ENCODE measurements at places on chromosomes 3 and 15. TPM values are rescaled to one million over a fixed set of nuclear protein-coding genes. Genes with fewer than 3 reads are reported as not detected.

RBPMS2 gene
- polyA plus RNA-seq: 6.5 TPM

SAMMSON gene
- polyA plus RNA-seq: not detected

CPN2 gene
- not detected for polyA plus RNA-seq

SCAANT1 gene
- polyA plus RNA-seq: not detected

RLBP1 gene
- polyA plus RNA-seq: not detected

UROC1 gene
- not detected for polyA plus RNA-seq

DNA sequence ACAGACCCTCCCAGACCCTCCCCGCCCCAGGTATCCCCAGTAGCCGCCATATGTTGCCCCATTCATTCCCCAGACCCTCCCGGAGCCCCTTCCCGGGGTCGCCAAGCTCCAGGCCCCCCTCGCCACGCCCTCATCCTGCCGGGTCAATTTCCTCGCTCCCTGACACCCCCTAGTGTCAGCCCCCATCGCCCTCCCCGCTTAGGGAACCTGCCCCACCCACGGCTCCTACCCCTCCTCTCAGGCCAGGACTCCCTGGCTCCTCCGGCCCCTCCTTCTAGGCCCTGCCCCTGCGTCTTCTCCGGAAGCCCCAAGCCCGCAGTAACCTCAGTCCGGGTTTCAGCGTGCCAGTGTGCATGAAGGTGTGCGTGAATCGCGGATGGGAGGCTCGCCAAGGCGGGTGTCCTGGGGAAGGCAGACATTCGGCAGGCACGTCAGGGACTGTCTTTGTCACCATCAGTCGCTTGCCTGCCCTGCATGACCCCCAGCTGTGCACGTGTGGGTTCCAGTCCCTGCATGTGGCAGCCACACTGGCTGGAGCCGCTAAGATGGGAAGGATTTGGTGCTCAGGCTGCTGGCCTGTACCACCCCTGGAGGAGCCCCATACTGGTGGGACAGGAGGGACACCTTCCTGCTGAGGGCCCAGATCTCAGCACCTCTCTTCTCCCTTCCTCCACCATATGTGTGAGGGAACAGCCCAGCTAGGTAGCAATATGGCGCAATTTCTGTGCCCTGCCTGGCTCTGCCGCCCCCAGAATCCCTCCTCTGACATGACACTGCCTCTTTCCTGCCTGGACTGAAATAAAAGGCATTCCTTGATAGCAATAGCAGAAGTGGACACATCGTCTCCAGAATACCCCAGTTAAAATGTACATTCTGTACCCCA lies 693 bp downstream of the DISP2 start:
- DNase-seq: peak; percentile 76

DNA sequence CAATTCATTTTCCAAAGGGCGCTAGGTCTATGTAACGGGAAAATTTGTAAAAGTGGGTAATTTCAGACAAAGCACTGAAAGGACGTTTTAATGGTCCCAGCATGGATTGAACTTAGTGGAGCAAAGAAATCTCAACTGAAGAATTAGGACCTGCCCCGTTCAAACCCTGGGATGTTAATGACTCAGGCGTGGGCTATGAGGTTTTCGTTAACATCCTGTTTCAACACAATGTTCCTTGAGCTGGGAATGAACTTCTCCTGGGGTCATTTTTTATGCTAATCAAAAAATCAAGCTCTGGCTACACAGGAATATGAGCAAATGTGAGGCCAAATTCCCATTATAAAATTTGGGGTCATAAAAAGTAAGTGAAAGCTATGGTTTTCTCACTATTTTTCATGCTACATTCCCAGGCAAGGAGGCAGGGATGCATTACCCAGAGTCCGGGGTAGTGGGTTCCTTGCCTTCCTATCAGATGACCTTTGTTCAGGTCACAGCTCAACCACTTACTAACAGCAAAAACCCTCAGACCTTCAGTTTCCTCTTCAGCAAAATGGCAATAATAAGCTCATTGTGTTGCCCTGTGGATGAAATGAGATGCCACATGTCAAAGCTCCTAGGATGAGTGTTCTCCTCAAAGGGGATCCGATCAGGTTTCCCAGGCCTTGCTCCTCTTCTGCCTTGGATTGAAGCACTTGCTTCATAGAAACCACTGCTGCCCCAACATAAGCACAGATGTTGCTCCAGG lies 271.4 kb downstream of the ARRDC4 start:
- no peak for DNase-seq

- DNase-seq: no peak
Measured at GRCh38 chr15:100033140-100033857, 300.1 kb upstream of the LYSMD4 start.

GRCh38 chr3:194150252-194150934 lies 14.4 kb downstream of the HES1 start:
- DNase-seq: no peak

GRCh38 chr3:168416446-168416845 lies 320.7 kb upstream of the GOLIM4 start:
- DNase-seq: no peak

GRCh38 chr15:80878867-80879250 lies 99.7 kb downstream of the CEMIP start:
- DNase-seq: no peak

- DNase-seq: no peak
Measured at GRCh38 chr3:5144316-5144994, 22.4 kb downstream of the ARL8B start.

DNA sequence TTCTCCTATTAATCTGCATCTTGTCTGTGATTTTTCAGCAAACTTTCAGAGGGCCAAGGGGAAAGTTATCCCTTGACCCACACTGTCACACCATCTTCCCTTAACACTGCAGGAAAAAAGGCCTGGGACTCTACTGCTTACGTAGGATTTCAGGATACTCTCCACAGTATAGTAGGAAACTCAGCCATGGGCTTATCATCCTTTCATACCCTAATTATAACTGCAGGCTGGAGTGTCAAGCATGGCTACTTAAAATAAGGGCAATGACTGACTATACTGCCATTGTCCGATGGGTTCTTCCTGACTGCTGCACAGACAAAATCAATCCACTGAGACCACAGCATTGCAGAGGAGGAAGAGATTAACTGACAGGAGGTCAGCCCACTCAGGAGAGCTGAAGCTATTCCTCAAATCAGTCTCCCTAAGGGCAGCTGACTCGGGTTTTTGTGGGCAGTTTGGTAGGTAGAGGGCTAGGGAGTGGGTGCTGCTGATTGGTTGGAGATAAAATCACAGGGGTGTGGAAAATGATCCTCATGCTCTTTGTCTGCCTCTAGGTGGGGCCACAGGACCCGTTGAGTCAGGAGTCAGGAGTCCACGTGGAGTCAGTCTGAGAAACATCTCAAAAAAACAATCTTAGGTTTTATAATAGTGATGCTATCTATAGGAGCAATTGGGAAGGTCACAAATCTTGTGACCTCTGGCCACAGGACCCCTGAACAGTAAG lies 118.2 kb upstream of the STRIT1 start:
- no peak for DNase-seq

GRCh38 chr3:151856118-151856517 lies 17.3 kb upstream of the SUCNR1 start:
- no peak for DNase-seq

DNA sequence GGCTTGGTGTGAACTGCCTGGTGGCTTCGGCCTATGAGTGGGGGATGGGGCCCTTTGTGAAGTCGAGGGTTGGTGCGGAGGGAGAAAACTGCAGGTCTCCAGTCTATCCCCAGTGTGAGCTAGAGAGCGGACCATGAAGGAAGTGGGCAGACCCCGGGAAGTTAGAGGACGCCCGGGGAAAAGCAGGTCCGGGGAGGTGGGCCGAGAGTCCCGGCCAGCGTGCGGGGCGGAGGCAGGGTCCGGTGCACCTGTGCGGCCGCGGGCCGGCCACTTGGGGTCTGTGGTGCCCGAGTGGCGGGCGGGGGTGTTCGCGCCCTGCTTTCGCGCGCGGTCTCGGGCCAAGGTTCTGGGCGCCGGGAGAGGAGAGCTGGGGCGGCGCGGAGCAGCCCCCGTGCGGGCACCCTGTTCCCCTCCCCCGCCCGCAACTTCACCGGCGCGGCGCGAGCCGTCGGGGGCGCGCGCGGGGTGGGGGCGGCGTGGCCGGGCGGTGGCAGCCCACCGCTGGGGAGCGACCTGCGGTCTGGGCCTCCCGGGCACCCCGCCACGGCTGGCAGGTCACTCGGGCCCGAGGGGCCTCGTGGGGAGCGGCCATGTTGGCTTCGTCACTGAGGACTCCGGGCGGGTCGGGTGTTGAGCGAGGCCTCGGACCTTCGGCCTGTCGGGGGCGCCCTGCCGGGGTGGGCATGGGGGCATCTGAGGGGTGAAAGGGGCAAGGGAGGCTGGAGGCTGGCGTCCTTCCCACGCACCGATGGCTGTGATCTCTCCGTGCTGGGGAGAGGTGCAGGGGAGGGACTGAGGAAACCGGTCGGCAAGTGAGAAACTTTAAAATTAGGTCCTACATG lies 4.8 kb downstream of the UBE2E1 start:
- DNase-seq: peak; percentile 87

GRCh38 chr3:101203411-101203810 lies 117.0 kb downstream of the IMPG2 start:
- DNase-seq: no peak

DNA sequence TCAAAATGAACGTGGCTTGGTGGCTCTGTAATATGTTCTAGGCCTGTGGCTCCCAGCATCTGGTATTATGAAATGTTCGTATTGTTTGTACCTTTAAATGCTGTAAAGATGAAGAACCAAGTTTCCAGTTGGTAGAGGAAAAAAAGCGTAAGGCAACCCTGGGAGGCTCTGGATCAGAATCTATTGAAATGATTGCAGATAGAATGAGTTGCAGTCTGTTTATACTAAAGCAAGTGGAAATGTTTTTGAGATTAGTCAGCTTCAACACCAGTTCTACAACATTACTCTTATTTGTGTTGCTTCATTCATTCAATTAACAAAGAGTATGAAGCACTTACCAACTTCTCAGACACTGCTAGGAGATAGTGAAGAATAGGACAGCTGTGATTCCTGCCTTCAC lies 5.3 kb downstream of the ARL6IP5 start:
- DNase-seq: no peak

DNA sequence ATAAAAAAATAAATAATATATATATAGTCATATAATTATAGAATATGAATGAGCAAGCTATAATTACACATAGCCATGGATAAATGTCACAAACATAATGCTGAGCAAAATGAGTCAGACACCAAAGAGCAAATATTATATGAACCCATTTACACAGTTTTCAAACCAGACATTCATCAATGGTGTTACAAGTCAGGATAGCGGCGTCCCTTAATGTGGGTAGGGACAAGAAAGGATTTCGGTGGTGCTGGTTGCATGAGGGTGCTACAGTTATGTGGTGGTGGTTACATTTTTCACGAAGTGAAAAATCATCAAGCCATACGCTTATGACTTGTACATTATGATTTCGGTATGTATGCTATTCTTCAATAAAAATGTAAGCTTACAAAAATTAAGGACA lies 100.5 kb downstream of the HMG20A start:
- no peak for DNase-seq

DNA sequence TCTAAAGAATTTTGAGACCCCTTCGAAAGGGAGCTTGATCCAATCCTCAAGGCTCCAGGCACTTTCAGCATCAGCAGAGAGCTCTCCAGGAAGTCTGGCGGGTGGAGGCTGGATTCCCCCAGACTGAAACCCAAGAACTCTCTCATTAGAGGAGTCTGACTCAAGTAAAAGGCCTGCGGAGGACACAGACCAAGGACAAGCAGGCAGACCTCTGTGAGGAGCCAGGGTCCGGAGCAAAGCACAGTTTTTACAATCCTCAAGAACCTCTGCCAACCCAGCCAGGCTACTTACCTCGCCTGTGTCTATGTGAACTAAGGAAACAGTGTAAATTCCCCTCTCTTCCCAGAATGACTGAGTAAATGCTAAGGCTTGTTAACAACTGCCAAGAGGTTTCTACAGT lies 86.2 kb downstream of the FBN1 start:
- DNase-seq: no peak

DNA sequence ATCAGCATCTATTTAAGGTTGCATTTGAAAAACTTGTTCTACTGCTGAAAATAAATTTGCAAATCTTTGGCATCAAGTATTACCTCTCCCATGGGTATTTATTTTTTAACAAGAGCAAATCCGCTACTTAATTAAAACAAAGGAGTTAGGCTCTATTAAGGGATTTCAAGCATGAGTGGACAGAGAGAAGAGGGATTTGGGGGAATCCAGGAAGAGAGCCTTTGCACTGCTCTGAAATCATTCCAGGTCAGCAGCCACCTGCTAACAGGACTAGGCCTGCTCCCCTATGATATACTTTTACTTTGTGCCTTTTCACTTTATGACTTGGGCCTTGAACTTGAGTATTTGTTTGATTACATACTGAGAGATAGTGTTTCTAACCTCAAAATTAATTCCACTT lies 57.1 kb downstream of the IQCH start:
- DNase-seq: no peak

GRCh38 chr3:55245351-55245750 lies 241.8 kb downstream of the WNT5A start:
- no peak for DNase-seq

GRCh38 chr3:186520957-186521842 lies 23.0 kb downstream of the CRYGS start:
- no peak for DNase-seq

Measured in SK-N-SH (cell line).